ENCODE measurements at places on chromosomes 4 and X.

DNA sequence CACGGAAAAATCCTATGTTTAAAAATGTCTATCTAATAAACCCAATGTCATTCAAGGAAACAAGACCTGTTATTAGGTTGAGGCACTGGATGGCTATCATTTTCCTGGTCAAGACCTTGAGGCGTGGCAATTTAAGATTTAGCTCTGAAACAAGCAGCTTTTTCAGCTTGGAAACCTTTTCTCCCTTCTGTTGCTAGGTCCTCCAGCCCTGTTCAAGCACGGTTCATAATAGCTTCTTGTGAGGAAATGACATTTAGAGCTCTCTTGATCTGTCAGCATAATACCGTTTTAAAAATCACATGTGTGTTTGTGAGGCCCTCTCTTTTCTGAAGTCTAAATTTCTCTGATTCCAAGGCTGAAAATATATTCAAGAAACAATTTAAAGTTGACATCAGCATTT lies 133.6 kb upstream of the GRPR start:
- no peak for DNase-seq

- peak; percentile 76 for DNase-seq
Observed at GRCh38 chrX:97389761-97390192, 506.1 kb downstream of the RPA4 start.

DNA sequence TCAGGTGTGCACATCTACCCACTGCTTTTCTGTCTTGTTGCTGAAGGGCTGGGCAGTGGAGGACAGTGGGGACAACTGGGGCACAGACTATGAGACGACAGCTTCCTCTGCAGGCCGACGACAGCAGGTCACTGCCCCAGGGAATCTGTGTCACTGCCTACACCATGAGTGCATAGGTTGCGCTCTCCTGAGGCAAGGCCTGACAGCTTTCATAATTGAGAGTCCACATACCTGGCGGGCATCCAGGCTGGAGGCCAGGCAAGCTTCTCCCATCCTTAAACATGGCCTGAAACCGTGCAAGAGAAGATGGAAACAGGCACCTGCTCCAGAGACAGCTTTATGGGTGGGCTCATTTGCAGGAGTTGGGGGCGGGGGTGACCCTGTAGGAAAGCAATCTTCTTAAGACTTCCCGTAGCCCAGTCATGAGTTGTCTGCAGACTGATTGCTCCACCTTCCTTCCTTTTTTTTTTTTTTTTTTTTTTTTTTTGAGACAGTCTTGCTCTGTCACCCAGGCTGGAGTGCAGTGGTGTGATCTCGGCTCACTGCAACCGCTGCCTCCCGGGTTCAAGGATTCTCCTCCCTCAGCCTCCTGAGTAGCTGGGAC lies 2.9 kb downstream of the ANOS1 start:
- no peak for DNase-seq

GRCh38 chr4:16834814-16835213 lies 63.6 kb downstream of the LDB2 start:
- no peak for DNase-seq

GRCh38 chr4:1136048-1136447 lies 22.7 kb upstream of the RNF212 start:
- no peak for DNase-seq

GRCh38 chr4:16110199-16110598 lies 26.4 kb upstream of the PROM1 start:
- no peak for DNase-seq

GRCh38 chr4:16685536-16685935 lies 212.9 kb downstream of the LDB2 start:
- DNase-seq: no peak

DNA sequence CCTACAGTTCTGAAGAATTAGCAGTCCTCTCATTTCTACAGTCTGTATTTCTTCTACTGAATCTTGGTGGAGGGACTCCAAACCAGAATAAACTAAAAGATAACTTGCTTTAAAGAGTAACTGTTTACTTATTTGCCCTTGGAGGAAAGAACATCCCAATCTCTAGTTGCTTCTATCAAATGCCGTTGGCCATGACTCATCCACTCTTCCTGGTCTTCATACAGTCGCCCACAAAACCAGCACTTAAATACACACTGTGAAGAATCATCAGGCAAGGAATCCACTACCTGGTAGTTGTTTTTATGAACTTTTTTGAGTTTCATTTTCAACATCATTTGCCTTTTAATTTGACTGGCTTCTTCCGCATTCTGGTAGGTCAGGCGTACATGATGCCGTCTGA lies 14.2 kb downstream of the ZNF518B start:
- DNase-seq: peak; percentile 2

GRCh38 chr4:165684177-165684805 lies 188.7 kb upstream of the TLL1 start:
- DNase-seq: peak; percentile 64

DNA sequence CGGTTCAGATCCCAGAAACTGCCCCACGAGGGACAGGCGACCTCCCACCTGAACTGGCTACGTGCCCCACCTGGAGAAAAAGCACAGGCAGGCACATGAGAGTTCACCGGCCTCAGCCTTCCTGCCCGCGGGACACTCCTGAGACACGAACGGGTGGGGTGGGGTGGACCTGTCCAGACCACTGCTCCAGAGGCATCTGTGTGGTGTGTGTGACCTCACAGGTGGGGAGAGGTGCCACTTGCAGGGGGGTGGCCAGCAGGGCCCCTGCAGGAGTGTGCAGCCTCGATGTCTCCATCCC lies 18.5 kb downstream of the NELFA start:
- DNase-seq: no peak

DNA sequence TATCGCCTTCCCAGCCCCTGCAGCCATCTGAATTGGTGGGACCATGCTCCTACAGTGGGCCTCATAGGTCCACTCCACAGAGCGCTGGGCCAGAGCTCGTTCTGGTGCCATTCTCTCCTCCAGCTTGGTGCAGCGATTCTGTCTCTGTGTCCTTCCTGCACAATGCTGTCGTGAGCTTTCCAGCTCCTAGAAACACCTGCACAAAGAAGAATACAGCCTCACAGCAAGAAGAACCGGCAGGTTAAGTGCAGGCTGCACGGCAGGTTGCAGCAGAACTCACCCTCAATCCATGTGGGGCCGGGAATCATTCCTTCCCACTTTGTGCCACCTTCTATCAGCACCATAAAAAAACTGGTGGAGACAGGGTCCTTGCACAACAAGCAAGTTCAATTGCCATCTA lies 101.2 kb upstream of the ENPP6 start:
- DNase-seq: no peak

- DNase-seq: no peak
Observed at GRCh38 chr4:126404549-126404948, 1089.8 kb downstream of the FAT4 start.

- DNase-seq: no peak
Observed at GRCh38 chrX:9160698-9161329, 126.9 kb upstream of the FAM9B start.

- DNase-seq: no peak
Observed at GRCh38 chr4:125784741-125785140, 470.0 kb downstream of the FAT4 start.

All from RKO (cell line).